ENCODE measurements at places on chromosomes 1 and 21.

GRCh38 chr1:212504171-212504803 is 71.6 kb downstream of the NENF start:
- DNase-seq, result no peak

DNA sequence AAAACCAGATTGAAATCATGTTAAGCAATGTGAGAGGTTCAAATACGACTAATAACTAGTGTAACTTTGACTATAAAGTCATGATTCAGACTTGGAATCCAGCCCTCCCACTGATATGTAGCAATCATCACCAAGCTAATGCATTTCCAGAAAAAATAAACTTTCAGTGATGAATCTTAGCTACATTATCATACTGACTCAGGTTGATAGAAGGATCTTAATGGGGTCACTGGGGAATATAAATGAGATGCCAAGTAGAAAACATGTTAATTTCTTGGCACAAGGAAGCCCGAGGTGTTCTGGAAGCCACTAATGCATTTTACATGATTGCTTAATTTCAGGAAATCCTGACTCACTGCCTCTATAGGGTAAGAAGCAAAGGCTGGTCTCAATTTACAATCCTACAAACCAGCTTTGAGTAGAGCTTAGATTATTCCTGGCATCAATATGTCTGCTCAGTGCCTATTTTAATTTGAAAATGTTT is 67.7 kb downstream of the SELENOF start:
- no peak for DNase-seq

DNA sequence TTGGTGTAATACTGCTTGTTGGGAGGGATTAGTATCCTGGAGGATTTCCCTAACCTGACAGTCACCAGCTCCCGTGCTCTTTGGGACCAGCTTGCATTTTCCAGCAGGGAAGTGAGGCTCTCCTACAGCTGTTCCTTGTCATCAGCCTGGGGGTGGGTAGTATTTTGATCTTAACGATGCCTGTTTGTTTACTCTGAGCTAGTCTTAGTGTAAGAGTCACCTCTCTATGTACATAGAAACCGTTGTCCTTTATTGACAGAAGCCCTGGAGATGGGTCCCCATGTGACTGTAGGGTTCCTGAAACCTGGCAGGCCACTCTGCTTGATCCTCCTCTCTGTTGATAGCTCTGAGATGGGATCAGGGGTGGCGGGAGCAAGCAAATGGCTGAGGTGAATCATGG is 58.0 kb downstream of the ACP6 start:
- no peak for DNase-seq

- DNase-seq, result no peak
These were observed 11.3 kb upstream of the HEATR1 start for GRCh38 chr1:236615399-236616148.
